ENCODE measurements at places on chromosomes 7 and 10.

DNA sequence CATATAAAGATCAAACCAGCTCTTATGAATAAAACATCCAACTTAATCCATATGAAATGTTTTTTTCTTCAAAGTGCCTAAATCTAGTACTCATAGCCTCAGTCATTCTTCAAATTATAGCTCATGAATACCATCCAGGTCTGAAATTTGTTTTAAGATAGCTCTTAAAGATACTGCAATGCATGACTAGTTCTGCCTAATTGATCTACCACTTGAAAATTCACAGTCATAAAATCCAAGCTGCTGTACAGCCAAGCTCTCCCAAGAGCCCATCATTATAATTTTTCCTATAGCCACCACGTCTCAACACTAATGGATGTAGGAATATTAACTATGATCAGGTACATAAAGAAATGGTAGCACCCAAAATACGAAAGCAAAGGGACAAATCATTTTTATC is 87.9 kb upstream of the RNF148 start:
- no peak for DNase-seq

DNA sequence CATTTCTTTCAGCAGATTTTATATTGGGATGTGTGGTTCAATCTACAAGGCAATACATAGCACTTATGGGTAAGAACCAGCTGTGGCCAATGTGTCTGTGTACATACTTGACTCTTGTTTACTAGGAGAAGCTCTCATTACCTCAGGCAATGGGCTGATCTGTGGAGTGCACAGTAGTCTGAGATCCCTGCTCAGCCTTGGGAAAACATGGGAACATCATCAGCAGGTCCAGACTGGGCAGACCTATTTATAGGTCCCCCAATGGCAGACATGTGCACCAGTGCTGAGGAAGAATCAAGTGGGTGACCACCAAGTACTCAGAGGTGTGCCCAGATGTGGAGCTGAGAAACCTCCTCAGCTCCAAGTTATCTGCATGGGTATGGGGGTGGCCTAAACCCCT is 349.7 kb downstream of the KIF20B start:
- no peak for DNase-seq

- no peak for DNase-seq
Observed at GRCh38 chr7:29977886-29978651, 11.5 kb downstream of the SCRN1 start.

GRCh38 chr7:147478796-147479195 is 1111.8 kb upstream of the C7orf33 start:
- no peak for DNase-seq

- no peak for DNase-seq
Observed at GRCh38 chr7:88259656-88260380, 40.0 kb upstream of the SRI start.

GRCh38 chr10:101061624-101062231 is at the start of gene KAZALD1:
KAZALD1 (plus strand) TSS chr10:101061989; CDS start chr10:101062593, 604 bp downstream.
- peak; percentile 93 for DNase-seq

DNA sequence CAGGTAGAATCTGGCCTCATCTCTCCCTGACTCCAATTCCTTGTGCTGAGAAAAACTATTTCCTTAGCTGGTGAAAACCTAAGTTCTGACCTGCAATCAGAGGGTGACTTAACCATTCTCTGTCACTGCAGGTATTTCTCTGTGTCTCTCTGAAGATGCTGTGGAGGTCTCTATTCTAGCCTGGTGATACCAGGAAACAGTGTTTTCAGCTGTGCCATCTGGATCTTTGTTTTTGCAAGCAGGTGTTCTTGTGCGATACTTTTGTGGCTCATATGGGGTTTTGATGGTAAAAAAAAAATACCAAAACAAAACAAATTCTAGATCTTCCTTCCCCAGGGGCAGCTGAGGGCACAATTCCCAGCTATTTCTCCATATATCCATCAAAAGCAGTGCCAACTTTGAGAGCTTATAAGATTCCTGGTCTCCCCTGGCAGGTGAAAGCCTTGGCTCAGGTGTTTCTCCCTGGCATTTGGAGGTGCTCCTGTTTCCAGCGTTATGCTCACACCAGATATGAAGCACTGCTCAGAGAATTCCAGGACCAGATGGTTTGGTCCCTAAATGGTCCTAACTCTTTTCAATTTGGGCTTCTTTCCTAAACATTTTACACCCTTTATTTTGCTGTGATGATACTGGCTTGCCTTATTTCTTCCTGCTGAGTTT is 9.9 kb upstream of the NPVF start:
- DNase-seq: no peak

All from left forelimb (tissue), 1 donor.